ENCODE measurements at places on chromosomes 12 and 14. TPM values are rescaled to one million over a fixed set of nuclear protein-coding genes. Genes with fewer than 3 reads are reported as not detected.

SLCO1C1 gene
- total RNA-seq = not detected

RAB21 gene
- 13.6 TPM for total RNA-seq

OTOGL gene
- total RNA-seq = under 0.01 TPM

OAS1 gene
- total RNA-seq = 0.87 TPM

RFX4 gene
- total RNA-seq = not detected

FITM1 gene
- 0.44 TPM for total RNA-seq

PRB2 gene
- total RNA-seq = not detected

GDF11 gene
- total RNA-seq = 18.4 TPM

GPR135 gene
- total RNA-seq = 4.1 TPM

MED6 gene
- 46.0 TPM for total RNA-seq

LRTM2 gene
- total RNA-seq = not detected

KRT7 gene
- 8.7 TPM for total RNA-seq

USP44 gene
- 10.2 TPM for total RNA-seq

FBLN5 gene
- total RNA-seq = 49.5 TPM

ACOT6 gene
- not detected for total RNA-seq

SDR9C7 gene
- total RNA-seq = 0.15 TPM

TAS2R19 gene
- 4.5 TPM for total RNA-seq

PNMA1 gene
- 30.3 TPM for total RNA-seq

DEGS2 gene
- total RNA-seq = under 0.01 TPM

LACRT gene
- total RNA-seq = not detected

TEX22 gene
- total RNA-seq = 0.44 TPM

NABP2 gene
- total RNA-seq = 27.0 TPM

ACTR10 gene
- total RNA-seq = 56.6 TPM

CCDC38 gene
- not detected for total RNA-seq

Measured in smooth muscle cell of trachea (primary cell).